Hematopoietic multipotent progenitor cell treated with erythropoietin and hydrocortisone succinate and interleukin-3 and kit ligand, for 15 days (in vitro differentiated cells): ENCODE measurements at places on chromosomes 11 and 22.

- peak; percentile 79 for DNase-seq
Observed at GRCh38 chr11:1932105-1932480, 12.6 kb downstream of the TNNT3 start.

GRCh38 chr22:19820880-19821522 lies 33.7 kb downstream of the GNB1L start:
- DNase-seq: no peak

GRCh38 chr22:41690476-41690875 lies 1.8 kb upstream of the SNU13 start:
- no peak for DNase-seq

- no peak for DNase-seq
Observed at GRCh38 chr22:45878051-45878781, 98.7 kb downstream of the WNT7B start.

DNA sequence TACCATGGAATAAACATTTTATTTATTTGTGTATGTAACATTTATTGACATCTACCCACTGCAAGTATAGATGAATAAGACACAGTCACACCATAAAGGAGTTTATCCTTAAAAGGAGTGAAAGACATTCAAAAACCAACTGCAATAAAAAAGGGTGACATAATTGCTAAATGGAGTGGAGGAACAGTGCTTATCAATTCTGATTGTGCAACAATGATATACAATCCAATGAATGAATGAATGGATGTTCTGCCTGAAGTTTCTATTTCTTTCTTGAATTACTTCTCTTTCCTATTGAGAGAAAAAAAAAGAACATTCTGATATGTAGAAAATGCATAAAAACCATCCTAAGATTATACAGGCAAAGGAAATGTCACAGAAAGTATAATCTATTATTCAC lies 10.0 kb downstream of the MMP7 start:
- no peak for DNase-seq

DNA sequence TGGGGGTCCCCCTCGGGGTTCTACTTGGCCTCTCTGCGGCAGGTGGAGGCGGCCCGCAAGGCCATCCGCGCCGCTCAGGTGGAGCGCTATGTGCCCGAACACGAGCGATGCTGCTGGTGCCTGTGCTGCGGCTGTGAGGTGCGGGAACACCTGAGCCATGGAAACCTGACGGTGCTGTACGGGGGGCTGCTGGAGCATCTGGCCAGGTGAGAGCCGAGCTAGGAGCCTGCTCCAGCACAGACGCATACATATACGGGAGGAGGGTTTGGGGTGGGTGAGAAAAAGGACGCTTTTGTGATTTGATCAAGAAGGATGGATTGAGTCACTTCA lies 415 bp downstream of the CENATAC start:
- no peak for DNase-seq

- DNase-seq: no peak
Observed at GRCh38 chr11:103433386-103434072, 324.3 kb downstream of the DYNC2H1 start.

GRCh38 chr11:128648711-128649110 lies 45.2 kb upstream of the FLI1 start:
- no peak for DNase-seq

GRCh38 chr11:64836448-64837072 lies 7.9 kb downstream of the CDC42BPG start:
- DNase-seq: no peak

DNA sequence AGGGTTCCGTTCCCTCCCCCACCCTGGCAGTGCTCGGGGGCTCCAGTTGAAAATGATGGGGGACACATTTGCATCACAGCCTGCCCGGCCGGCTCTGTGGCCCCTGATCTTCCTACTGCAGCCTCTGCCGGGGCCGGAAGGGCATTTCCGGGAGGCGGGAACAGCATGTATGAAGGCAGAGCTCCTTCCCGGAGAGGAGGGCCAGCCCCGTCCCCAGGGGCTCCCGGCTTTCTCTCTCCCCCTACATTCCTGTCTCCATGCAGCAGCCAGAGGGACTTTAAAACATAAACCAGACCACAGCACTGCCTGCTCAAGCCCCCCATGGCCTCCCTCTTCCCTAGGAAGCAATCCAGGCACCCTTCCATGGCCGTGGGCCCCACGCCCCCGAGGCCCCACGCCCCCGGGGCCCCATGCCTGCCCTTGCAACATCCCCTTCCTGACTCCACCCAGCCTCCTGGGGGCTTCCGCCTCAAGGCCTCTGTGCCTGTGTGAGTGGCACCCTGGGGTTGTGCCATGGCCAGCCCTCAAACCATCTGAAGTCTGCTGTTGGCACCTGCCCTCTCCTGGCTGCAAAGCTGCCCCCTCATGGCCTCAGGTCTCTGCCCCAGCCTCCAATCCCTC lies 73.1 kb downstream of the CDKN1C start:
- no peak for DNase-seq

DNA sequence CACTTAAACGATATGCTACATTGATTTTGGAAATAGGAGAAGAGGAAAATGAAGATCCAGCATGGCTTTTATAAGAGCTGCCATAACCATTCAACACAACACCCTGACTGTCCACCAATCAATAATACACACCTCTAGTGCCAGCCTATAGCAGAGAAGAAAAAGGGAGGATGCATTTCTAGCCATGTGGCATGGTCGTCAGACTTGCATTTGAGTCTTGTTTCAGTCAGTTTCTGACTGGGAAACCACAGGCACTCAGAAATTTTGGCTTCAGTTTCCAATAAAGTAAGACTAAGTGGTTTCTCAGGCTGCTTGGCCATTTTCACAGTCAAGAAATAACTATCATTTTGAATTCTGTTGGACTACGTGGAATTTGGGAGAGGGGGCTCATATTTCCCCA lies 523.5 kb upstream of the LRRC4C start:
- DNase-seq: no peak
